PC-3 (cell line): ENCODE measurements at places on chromosomes 12 and 14.

GRCh38 chr14:63781686-63782085, 53.8 kb upstream of the SGPP1 start:
- peaks cover 17% of the 10 kb centered on the region for H3K4me1 ChIP-seq
- DNase-seq, result peak; percentile 61
- no peak overlapping the region for H3K4me3 ChIP-seq
- H3K27me3 ChIP-seq, result no peaks in the 10 kb centered on the region

DNA sequence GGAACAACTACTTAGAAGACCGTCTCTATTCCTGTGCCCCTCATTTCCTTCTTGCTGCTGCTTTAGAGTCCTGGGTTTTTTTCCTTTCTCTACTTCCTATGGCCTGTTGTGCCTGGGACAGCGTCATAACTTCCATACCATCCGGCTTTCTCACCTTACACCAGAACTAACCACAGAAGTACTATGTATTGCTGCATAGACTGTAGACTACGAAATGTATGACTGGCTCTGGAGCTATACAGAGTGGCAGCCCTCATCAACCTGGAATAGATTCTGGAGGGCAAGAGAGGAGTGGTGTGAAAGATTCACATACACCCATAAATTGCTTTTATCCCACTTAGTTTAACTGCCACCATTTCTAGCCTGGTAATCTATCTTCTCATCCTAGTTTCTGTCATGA, 16.9 kb upstream of the SRP54 start:
- no peak overlapping the region for H3K27ac ChIP-seq
- no peak for DNase-seq
- no peak overlapping the region for H3K4me3 ChIP-seq
- H3K36me3 ChIP-seq, result no peaks in the 10 kb centered on the region
- H3K27me3 ChIP-seq, result no peaks in the 10 kb centered on the region

- H3K4me3 ChIP-seq, result no peak overlapping the region
- peaks cover 22% of the 10 kb centered on the region for H3K4me1 ChIP-seq
- H3K27ac ChIP-seq, result no peak overlapping the region
- no peaks in the 10 kb centered on the region for H3K36me3 ChIP-seq
- no peaks in the 10 kb centered on the region for H3K27me3 ChIP-seq
Observed at GRCh38 chr14:49991491-49991890, 98.6 kb downstream of the ARF6 start.

- no peak overlapping the region for H3K27ac ChIP-seq
- no peaks in the 10 kb centered on the region for H3K27me3 ChIP-seq
- peaks cover 19% of the 10 kb centered on the region for H3K4me1 ChIP-seq
- no peak overlapping the region for H3K4me3 ChIP-seq
- no peaks in the 10 kb centered on the region for H3K36me3 ChIP-seq
- DNase-seq, result peak; percentile 12
Observed at GRCh38 chr12:70043490-70044138, 199.6 kb upstream of the CNOT2 start.

GRCh38 chr12:55633151-55633550, 3.5 kb upstream of the OR10P1 start:
- H3K27me3 ChIP-seq, result peaks cover 72% of the 10 kb centered on the region
- H3K4me3 ChIP-seq, result no peak overlapping the region
- H3K4me1 ChIP-seq, result no peaks in the 10 kb centered on the region
- H3K36me3 ChIP-seq, result no peaks in the 10 kb centered on the region
- H3K27ac ChIP-seq, result no peak overlapping the region
- no peak for DNase-seq

- no peaks in the 10 kb centered on the region for H3K27me3 ChIP-seq
- no peak for DNase-seq
- H3K27ac ChIP-seq, result no peak overlapping the region
- H3K4me1 ChIP-seq, result peaks cover 25% of the 10 kb centered on the region
- H3K36me3 ChIP-seq, result no peaks in the 10 kb centered on the region
Observed at GRCh38 chr12:67937822-67938221, 51.4 kb upstream of the IFNG-AS1 start.

- peaks cover 18% of the 10 kb centered on the region for H3K4me1 ChIP-seq
- no peaks in the 10 kb centered on the region for H3K27me3 ChIP-seq
- peak overlapping the region; percentile 90 for H3K4me3 ChIP-seq
- H3K36me3 ChIP-seq, result peaks cover 44% of the 10 kb centered on the region
Observed at GRCh38 chr12:95859947-95860850, 1.4 kb downstream of the SNRPF start.

DNA sequence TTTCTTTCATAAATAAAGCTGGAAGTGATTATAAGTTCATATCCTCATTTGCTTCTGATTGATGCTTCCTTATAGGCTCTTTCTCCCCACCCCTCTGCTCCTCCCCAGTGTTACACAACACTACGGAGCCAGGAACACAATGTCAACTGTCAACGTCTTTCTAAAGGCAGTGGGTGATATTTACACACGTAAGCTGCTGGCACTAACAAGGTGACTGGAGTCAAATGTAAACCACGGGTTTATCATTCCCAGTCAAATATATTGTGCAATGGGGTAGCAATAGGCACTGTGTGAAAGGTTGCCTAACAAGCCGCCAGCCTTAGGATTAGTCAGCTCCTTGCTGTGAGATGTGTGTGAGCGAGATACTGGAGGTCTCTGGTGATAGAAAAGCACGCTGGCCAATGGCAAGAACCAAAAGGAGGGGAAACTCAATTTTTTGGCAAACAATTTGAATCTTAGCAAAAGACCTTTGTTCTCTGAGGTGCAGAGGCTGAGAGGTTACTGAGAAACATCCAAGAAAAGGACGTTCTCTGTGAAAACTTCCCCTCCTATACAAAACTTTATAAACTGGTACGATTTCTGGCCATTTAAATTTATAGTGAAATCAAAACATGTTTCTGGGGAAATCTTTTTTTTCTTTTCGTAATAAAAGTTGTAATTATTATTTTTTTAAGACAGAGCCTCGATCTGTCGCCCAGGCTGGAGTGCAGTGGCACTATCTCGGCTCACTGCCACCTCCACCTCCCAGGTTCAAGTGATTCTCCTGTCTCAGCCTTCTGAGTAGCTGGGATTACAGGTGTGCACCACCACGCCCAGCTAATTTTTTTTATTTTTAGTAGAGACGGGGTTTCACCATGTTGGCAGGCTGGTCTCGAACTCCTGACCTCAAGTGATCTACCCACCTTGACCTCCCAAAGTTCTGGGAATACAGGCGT, 22.3 kb upstream of the HECTD1 start:
- H3K4me3 ChIP-seq, result no peak overlapping the region; the same call in 1 of the 2 replicates
- no peaks in the 10 kb centered on the region for H3K36me3 ChIP-seq
- peak overlapping the region; percentile 80 for H3K27ac ChIP-seq
- peaks cover 37% of the 10 kb centered on the region for H3K4me1 ChIP-seq

- no peaks in the 10 kb centered on the region for H3K36me3 ChIP-seq
- H3K27me3 ChIP-seq, result peaks cover 31% of the 10 kb centered on the region
- no peak within 1 kb of the TSS for H3K27ac ChIP-seq
- no peaks in the 10 kb centered on the region for H3K4me1 ChIP-seq
- H3K4me3 ChIP-seq, result peak within 1 kb of the TSS; percentile 61; the same call in 1 of the 2 replicates
Observed at GRCh38 chr12:120639771-120640721, at the start of gene CABP1. Gene CABP1, plus strand, starts transcription at chr12:120640626. Its CDS starts 60 bp downstream, at chr12:120640686.

- DNase-seq, result no peak
- H3K36me3 ChIP-seq, result no peaks in the 10 kb centered on the region
- no peak overlapping the region for H3K4me3 ChIP-seq
- peaks cover 66% of the 10 kb centered on the region for H3K4me1 ChIP-seq
- H3K27ac ChIP-seq, result peak overlapping the region; percentile 94
Observed at GRCh38 chr12:89777733-89778379, 69.2 kb upstream of the ATP2B1 start.

DNA sequence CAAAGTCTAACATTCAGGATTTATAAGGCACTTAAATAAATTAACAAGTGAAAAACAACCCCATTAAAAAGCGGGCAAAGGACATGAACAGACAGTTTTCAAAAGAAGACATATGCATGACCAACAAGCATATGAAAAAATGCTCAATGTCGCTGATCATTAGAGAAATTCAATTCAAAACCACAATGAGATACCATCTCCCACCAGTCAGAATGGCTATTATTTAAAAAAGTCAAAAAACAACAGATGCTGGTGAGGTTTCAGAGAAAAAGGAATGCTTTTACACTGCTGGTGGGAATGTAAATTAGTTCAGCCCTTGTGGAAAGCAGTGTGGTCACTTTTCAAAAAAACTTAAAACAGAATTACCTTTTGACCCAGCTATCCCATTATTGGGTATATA, 60.7 kb upstream of the BDKRB2 start:
- H3K36me3 ChIP-seq, result no peaks in the 10 kb centered on the region
- H3K27ac ChIP-seq, result no peak overlapping the region
- no peaks in the 10 kb centered on the region; the same call in 1 of the 2 replicates for H3K27me3 ChIP-seq
- H3K4me3 ChIP-seq, result no peak overlapping the region

DNA sequence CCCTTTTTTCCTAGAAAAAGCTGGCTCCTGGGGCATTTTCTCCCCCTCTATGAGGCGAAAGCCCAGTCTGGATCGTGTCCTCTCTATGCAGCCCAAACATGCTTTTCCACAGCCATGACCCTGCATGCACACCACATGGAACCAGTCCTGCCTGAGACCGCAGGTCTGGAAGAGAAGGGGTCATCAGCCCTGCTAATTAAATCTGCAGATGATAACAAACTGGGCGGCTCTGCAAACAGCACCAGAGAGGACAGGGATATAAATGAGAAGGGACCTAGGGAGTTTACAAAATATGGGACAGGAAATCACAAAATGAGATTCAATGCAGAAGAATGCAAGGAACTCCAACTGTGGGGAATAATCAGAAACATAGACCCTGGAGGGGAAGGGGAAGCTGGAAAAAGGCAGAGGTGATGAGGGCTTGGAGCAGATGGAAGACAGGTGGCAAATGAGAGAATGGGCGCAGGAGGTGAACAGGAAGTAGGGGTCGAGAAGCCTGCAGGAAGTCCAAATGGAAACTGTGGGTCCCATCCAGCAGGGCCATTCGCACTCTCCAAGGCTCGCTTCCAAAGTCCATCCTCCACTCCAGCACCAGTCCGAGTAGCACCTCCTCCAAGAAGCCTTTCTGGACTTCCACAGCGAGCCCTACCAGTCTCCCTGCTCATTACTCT, 76.3 kb downstream of the ANO2 start:
- H3K27me3 ChIP-seq, result no peaks in the 10 kb centered on the region
- H3K4me3 ChIP-seq, result no peak overlapping the region
- H3K36me3 ChIP-seq, result no peaks in the 10 kb centered on the region
- no peaks in the 10 kb centered on the region for H3K4me1 ChIP-seq
- no peak for DNase-seq

GRCh38 chr14:65961004-65961403, 525.2 kb upstream of the CCDC196 start:
- peak; percentile 67 for DNase-seq
- no peaks in the 10 kb centered on the region for H3K4me1 ChIP-seq
- H3K4me3 ChIP-seq, result no peak overlapping the region
- H3K36me3 ChIP-seq, result no peaks in the 10 kb centered on the region
- no peak overlapping the region for H3K27ac ChIP-seq
- peaks cover 41% of the 10 kb centered on the region for H3K27me3 ChIP-seq
